ENCODE measurements at places on chromosomes 5 and 9.

DNA sequence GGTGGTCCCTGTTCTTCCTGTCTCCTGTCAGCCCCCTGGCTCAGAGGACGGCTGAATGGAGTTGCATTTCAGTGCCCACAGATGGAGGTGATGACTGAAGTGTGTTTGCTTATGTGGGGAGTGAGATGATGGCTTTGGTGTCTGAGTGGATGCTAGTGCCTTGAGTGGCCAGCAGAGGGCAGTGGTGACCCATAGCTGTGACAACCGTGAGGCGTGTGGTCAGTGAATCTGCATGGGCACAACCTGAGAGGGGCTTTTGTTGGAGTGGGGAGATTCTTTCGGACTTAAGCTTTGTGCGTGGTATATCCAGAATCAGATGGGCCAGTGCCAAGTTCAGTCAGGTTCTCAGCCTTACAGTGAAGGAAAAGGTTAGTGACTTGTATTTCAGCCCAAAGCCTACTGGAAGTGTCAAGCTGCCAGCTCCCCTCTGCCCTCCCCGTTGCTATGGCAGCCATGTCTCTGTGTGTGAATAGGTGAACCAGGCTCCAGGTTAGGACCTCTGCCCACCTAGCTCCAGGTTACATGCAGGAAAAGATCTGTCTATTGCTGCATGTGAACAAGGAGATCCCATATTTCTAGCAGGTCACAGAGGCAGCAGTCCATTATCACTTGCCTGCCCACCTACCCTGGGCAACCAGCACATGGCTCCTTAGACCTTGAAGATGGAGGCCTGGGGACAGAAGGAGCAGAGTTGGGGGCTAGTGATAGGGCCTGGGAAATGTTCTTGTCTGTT lies 14.7 kb upstream of the CXXC5 start:
- DNase-seq, result no peak

- DNase-seq, result no peak
Measured at GRCh38 chr9:14313378-14313940, 482 bp downstream of the NFIB start.

- no peak for DNase-seq
Measured at GRCh38 chr5:139900546-139901250, 105.1 kb downstream of the PSD2 start.

DNA sequence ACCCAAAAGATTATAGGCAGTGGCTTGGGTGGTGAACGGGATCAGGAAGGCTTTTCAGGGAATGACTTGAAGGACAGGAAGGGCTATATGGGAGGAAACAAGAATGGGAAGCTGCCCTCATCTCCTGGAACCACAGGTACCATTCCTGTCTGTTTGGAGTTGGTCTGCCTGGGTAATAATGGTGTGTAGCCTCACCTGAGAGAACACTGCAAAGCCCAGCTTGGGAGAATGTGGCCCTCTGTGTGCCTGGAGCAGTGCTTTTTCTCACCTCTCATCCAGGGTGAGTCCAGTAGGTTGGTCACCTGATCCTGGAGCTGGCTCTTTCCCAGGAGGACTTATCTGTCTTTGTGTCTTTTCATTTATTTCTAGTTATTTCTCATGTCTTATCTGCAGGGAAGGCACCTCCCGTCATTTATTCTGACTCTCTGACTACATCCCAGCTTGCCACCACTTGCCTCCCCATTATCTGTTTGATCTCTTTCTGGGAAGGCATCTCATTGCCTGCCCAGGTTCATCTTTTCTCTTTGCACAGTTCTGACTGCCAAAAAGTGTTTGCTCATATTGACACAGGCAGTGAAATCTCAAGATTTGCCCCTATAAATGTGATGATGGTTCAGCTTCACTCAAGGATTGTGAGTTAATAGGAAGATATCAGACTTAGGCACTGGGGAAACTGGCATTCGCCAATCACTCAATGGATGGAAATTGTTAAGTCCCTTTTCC lies 22.5 kb upstream of the OR2S2 start:
- no peak for DNase-seq

DNA sequence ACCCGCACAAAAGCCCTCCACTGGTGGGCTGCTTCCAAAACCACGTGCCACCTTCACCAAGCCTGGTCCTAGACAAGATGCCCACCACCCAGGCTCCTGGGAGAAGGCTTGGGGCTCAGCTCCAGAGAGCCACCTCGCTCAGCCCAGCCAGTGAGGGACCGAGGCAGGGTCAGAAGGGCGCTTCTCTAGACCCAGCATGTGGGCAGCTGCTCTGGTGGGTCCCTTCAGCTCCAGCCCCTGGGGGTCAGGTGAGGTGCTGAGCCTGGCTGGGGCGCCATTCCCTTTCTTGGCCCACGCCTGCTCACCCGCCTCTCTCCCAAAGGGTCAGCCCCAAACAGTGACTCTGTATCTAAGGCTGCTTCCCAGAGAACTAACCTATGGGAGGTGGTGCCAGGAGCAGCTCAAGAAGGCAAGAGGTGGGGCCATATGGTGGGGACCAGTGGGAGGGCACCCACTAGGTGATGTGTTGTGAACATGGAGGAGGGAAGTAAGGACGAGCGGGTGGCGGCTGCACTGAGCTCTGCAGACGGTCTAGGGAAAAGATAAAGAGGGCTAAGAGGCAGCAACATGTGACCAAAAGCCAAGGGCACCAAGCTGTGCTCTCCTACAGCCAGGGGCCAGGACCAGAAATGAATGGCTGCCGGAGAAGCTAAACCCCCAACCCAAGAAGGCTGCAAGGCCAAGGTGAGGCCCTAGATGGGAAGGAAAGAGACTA lies 79.3 kb downstream of the CAMSAP1 start:
- no peak for DNase-seq

DNA sequence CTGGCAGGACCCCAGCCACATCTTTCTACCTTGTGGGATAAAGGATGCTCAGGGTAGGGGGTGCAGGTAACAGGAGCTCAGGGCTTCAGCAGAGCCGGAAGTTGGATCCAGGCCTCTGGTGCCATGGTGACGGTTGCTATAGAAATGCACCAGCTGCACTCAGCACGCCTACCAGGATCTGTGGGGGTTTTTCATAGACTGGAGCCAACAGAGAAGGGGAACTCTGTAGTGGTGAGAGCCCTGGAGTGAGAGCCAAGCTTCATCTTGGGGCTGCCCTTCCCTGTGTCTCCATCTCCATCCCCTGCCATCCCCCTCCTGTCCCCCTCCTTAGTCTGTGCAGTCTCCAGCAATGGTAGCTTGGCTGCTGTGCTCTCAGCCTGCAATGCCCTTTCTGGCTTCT lies 27.5 kb upstream of the BOD1 start:
- no peak for DNase-seq

GRCh38 chr5:172002310-172002709 lies 4.1 kb downstream of the FBXW11 start:
- DNase-seq, result no peak

- no peak for DNase-seq
Measured at GRCh38 chr5:159826351-159827214, 89.7 kb upstream of the ADRA1B start.

GRCh38 chr5:103271570-103272289 lies 13.2 kb downstream of the MACIR start:
- no peak for DNase-seq

- no peak for DNase-seq
Measured at GRCh38 chr5:10663489-10664179, 97.4 kb downstream of the DAP start.

GRCh38 chr5:169029037-169029436 lies 271.9 kb downstream of the SLIT3 start:
- DNase-seq, result no peak

- DNase-seq, result no peak
Measured at GRCh38 chr5:112878760-112879159, 17.7 kb downstream of the SRP19 start.

DNA sequence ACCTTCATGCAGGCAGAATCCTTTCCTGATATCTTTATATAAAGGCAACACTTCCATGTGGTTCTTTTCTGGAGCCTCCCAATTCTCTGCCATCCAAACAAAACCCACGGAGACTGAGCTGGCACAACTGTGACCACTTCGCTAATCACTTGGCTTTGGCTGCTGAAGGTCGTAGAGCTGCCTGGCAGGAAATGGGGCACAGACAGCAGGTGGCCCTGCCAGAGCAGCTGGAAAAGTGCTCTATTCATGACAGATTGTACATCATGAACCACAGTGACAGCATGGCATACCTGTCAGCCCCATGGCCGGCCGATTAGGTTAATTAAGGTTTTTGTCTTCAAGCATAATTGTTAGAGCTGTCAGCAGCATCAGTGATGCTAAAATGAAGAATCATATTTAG lies 141.9 kb upstream of the ANKRD55 start:
- no peak for DNase-seq

DNA sequence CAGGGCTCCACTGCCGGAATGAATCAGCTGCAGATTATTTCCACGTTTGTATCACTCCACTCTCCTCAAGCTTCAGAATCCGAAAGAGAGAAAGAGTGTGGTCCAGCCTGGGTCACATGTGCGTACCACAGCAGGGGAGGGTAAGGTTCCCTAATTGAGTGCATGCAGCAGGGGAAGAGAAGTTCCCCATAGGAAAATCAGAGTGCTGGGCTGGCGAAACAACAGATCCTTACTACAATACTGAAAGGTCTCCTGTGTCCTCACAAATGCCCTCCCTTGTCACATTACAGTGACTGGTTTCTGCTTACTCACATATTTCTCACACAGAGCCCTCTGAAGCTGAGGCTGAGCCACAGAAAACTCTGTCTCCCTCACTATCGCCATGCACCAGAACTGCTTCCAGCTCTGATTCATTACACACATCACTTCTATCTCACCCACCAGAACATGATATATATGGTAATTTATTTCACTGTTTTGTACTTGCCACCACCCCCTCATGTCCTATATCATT lies 532.2 kb upstream of the TUSC1 start:
- DNase-seq, result no peak

GRCh38 chr5:169229342-169229892 lies 71.5 kb downstream of the SLIT3 start:
- no peak for DNase-seq

GRCh38 chr9:37383393-37383792 lies 39.1 kb upstream of the GRHPR start:
- DNase-seq, result no peak

GRCh38 chr5:179230061-179230461 lies 115.2 kb downstream of the ADAMTS2 start:
- DNase-seq, result no peak

- no peak for DNase-seq
Measured at GRCh38 chr5:97998941-97999340, 774.5 kb upstream of the RGMB start.

DNA sequence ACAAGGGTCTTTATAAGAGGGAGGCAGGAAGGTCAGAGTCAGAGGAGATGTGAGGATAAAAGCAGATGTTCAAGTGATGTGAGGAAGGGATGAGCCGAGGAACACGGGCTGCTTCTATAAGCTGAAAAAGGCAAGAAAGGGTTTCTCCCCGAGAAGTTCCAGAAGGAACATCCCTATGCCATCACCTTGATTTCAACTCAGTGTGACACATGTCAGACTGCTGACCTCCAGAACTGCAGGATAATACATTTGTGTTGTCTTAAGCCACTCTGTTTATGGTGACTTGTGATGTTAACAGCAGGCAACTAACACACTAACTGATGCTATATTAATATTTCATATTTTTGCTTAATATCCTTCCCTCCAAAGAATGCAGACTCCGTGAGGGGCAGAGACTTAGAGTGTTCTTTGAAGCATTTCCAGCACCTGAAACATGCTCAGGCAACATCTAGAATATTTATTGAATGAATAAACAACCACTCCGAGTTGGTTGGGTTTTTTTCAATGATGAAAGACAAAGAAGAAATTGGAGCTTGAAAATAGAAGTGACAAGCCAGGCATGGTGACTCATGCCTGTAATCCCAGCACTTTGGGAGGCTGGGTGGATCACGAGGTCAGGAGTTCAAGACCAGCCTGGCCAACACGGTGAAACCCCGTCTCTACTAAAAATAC lies 77.6 kb upstream of the ADRA1B start:
- DNase-seq, result no peak

All from activated CD8-positive, alpha-beta memory T cell treated with anti-CD3 and anti-CD28 coated beads for 4 hours (primary cell).